Fibroblast of skin of back (primary cell): ENCODE measurements at places on chromosomes 6 and 20.

DNA sequence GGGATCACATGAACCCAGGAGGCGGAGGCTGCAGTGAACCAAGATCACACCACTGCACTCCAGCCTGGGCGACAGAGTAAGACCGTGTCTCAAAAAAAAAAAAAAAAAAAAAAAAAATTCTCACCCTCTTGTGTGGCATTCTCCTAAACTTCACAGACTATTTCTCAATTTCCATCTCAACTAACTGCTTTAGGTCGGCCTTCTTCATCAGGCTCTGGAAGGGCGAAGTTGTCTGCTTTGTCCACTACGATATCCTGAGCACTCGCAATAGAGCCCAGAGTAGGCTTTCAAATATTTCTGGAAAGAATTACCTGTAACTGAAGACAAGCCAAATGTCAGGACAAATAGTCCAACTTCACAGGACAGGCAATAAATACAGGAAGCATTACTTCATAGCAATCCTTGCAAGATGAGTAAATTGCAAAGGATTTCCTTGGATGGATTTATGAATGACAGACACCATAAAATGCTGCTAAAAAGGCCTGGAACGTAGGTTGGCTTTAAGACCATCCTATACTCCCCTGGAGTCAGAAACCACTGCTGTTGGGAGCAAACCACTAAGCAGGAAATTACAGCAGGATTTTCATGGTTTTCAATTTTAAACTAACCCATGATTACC lies 116.3 kb upstream of the SLC2A12 start:
- no peak for DNase-seq

DNA sequence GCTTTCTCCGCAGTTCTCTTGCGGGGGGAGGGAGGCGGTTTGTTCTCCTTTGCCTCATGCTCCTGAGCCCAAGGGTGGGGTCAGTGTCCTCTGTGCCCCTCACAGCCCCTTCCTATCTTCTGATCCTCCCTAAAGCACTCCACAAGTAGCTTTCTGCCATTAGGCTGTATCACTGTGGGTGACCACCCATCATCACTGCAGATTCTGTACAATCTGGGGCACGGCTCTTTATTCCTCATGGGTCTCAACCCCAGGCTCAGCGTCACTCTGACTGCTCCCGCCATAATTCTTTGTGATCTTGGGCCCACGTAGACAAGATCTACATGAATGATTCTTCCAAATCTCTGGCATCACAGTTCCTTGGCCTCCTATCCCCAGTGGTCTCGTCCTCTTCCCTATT lies 10.5 kb downstream of the NCR2 start:
- DNase-seq: no peak

DNA sequence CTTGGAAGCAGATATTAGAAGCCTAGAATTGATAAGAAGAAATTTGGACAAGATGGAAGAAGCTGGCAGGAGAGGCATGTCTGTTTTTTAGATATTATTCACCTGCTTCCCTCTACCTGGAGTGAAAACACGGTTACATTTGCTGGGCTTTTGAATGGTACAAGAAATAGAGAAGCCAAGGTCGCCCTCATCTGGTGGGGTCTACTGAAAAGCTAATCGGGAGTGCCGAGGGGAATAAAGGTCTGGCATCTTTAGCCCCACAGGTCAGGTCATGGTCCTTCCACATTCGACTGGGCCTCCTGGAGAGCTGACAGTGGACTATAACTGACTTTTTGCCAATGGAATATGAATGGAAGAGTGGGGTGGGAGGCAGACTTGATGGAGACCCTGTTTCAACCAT lies 4.6 kb upstream of the C2 start:
- no peak for DNase-seq

GRCh38 chr6:49155316-49155715 lies 307.7 kb downstream of the MMUT start:
- no peak for DNase-seq

DNA sequence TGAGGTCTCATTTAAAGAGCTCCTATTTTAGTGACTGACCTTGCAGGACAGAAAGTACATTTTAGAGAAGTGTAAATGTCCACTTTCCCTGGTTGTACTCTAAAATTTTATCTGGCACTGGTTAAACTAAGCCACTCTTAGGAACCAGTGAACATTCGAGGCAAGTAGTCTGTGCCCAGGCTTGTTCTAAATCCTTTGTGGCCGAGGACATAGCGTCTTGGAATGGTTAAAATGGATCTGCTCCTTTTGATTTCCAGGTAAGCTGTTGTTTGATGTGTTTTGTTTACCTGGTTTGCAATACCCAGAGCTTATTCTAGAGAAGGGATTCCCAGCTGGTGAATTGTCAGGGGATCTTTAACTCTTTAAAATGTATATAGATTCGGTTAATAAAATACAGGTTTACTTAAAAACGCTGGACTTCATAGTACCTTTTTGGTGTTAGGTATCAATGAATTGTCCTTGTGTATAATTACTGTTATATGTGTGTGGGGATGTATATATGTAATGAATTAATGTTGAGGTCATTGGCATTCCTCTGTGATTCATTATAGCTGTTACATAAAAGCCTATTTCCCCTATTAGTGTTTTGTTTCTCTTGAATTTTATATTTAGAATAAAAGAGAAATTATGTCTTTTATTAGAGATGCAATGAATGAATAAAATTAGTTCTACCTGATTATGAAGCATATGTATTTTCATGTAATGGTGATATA lies 15.8 kb downstream of the SNX9 start:
- no peak for DNase-seq

GRCh38 chr20:60050193-60050947 lies 92.1 kb downstream of the CDH26 start:
- no peak for DNase-seq

- DNase-seq: no peak
Measured at GRCh38 chr6:89615882-89616281, 22.7 kb downstream of the LYRM2 start.

GRCh38 chr6:157908369-157909281 lies 73.0 kb upstream of the SYNJ2 start:
- DNase-seq: no peak

- DNase-seq: no peak
Measured at GRCh38 chr6:42742116-42742894, 3.6 kb downstream of the TBCC start.

DNA sequence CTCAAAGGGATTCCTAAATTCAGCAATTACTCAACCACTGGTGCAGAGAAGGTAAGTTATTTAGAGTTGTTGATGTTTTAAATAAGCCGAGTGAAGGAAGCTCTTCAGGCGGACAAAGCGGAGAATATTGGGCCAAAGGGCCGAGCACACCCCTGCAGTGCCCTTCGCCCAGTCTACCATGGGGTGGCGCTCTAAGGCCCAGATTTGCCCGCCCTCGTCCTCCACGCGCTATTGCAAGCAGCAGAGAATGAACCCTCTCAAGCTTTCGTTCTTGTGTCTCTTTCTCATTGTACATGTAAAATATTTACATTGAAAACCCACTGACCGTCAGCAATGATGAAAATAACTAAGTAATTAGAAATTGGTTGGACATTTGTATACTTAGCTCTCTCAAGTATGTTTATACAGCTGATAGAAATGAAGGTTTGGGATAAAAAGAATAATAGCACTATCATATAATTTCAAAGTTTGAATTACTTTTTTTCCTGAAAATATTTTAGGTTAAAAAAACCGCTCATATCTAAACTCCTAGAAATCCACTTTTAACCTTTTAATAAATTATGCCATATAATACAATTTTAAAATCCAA lies 195.0 kb upstream of the CEP162 start:
- peak; percentile 31 for DNase-seq

DNA sequence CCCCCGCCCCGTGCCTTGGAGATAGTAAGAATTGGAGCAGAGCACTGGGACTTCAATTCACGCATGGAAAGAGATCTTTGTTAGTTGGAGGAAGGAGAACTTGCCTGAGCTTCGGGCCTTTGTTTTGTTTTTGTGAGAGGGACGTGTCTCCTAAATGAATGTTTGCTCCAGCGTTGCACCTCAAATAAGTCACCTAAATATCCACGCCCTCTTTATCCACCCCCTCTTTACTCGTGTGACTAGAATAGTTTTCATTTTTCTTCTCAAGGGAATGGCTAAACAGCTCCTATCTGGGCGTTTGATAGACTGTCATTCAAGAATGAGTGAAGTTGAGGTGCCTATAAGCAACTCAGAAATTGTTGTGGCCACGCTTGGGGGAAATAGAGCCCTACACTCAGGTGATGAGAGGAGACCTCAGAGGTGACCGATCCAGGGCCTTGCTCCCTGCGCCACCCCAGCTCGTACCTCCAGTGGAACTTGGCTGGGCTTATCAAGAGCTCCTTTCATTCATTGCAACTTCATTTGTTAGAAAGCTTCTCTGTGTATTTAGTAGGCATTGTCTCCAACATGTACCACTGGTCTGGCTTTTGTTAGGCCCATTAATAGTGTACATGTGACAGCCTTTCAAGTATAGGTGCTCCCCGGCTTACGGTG lies 861 bp downstream of the PCMTD2 start:
- DNase-seq: no peak

- no peak for DNase-seq
Measured at GRCh38 chr6:160127270-160128124, 5.9 kb downstream of the SLC22A1 start.

GRCh38 chr6:148564494-148565035 lies 182.3 kb upstream of the UST start:
- no peak for DNase-seq

DNA sequence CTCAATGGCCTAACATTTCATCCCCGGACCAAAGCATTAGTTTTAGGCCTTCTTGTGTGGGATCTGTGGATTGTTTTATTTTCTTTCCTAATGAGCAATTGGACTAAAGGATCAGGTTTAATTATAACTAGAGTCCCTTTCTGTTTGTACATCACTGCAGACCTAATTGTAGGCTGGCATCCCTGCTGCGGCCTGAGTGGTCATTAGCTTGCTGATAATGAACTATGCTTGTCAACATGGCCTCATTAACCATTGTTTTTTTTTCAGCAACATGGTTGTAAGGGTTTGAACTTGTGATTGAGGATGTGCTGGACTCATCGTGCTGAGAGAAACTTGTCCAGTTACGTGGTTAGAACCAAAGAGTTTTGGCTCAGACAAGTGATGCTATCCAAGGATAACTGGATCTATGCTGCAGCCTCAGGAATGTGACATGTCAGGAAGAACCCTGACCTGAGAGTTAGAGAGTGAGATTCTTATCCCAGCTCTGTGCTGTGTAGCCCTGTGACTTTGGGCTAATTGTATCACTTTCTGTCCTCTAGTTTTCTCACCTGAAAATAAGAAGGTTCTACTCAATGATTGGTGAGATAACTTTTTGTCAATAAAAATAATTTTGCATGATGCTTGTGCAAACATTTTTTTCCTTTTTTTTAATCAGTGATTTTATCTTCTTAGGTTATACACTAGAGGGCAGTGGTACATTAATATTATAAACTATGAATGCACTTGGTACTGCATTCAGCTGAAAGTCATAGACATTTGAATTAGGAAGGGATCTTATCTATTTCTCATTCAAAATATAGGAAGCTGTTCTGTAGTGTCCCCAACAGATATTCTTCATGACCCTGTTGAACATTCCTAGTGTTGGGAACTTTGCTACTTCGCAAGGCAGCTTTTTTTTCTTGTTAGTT lies 140.9 kb downstream of the RNF144B start:
- peak; percentile 7 for DNase-seq

DNA sequence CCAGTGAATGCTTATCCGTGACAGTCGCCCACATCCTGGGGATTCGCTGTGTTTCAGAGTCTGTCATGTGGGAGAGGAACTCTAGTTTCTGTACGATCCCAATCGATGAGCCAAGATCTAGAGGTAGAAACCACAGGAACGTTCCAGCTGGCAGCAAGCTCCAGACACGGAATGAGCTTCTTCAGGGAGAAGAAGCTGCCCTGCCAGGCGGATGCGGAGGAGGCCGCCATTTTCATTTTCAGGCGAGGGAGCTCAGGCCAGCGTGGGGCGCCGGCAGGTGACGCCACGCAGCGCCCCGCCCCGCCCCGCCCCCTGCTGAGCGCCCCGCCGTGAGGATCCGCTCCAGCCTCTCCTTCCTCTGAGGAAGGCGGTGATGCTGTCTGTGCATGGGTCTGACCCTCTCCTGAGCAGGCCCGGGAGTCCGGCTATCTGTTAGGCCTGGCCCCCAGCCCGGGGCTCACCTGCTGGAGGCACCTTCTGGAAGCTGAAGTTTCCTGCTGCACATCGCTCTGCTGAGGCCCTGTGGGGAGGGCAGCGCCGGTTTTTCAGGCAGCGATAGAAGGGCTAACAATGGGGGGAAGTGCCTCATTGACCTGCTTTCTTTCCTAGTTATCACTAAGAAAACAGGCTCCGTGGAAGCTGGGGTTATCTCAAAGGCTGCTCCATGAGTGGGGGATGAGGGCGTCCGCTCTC lies 147.5 kb downstream of the ERMARD start:
- DNase-seq: no peak

GRCh38 chr6:6771964-6772363 lies 183.4 kb downstream of the LY86 start:
- no peak for DNase-seq

DNA sequence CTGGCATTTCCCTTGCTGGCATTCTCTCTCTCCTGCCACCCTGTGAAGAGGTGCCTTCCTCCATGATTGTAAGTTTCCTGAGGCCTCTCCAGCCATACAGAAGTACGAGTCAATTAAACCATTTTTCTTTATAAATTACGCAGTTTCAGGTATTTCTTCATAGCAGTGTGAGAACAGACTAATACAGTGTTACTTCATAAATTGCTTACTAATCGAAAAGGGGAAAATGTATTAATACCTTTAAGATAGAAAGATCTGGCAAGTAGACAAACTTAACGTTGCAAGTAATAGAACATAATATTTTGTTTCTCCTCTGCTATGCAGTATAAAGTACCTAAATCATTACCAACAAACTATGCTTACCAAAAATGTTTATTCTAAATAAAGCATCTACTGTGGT lies 178.3 kb upstream of the LAMA2 start:
- DNase-seq: no peak

GRCh38 chr6:147704691-147705090 lies 196.2 kb downstream of the SAMD5 start:
- no peak for DNase-seq
